Fibroblast of skin of abdomen (primary cell): ENCODE measurements at places on chromosomes 7 and 10.
A peak's percentile ranks its signal among the peaks of the same experiment; 100 is the strongest.

- peak; percentile 56 for DNase-seq
Observed at GRCh38 chr10:92124616-92125143, 166.2 kb downstream of the CPEB3 start.

DNA sequence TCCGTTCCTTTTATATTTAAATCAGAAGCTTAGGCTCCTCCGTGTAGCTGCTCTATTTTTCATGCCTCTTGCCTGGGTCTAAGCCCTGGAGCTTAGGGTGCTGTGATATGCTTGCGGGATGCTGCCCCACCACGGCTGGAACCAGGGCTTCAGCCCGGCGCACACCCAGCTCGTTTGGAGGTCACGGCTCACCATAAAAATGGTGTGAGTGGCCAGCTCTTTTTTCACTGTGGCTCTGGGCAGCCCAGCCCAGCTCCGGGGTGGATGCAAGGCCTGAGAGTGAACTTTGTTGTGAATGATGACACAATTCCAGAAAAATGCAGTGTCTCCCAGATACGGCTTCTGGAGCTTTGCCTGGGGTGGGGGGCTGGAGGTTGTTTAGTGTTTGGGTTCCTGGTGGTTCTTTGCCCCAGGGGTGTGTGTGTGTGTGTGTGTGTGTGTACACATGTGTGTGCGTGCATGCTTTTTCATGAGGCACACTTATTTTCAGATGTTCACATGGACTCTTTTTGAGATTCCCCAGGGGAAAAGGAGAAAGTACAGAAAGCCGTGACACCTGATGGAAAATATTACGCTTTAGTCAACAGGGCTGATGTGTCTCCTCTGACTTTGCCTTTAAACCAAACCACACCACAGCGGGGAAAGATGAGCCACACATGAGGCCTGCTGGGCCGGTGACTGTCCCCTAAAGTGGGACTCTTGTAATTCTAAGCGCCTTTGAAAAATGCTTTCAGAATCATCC lies 46.2 kb downstream of the GRK5 start:
- DNase-seq = peak; percentile 93

- DNase-seq = no peak
Observed at GRCh38 chr10:21972584-21972983, 30.9 kb downstream of the DNAJC1 start.

- DNase-seq = no peak
Observed at GRCh38 chr10:99628923-99629624, 8.8 kb upstream of the SLC25A28 start.

- DNase-seq = no peak
Observed at GRCh38 chr7:99003419-99003818, 125.1 kb downstream of the TRRAP start.

DNA sequence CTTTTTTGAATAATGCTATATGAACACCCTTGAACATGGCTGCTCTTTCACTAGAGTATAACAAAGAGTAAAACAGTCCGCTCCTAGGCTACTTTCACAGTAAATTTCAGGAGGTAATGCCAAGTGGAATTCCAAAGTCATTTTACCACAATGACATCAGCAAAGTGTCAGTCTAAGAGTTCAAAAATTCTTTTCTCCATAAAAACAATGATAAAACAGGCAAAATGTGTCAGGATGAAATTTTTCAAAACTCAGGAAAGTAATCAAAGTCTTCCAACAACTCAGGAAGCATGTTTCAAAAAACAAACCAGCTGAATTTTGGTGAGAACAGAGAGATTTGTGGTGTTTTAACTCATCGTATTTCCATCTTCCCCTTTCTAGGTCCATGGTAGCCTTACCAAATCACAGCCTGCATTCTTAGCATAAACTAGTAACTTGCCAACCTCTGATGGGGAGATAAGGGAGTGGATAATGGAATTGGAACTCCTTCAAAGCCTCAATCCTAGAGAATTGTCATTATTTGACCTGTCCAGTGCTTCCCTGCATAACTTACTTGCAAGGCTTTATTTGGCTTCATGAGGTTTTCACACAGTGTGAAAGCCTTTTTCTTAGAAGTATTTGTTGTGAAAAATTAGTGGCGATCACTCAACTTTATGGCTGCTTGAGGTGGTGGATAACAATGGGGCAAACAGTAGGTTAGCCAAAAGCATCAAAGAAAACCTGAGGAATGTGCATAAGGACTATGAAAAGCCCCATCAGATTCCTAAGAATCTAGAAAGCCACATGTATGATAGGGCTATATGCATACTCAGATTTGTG lies 302.7 kb downstream of the HDAC9 start:
- DNase-seq = peak; percentile 61

GRCh38 chr10:22258471-22258870 lies 40.7 kb upstream of the EBLN1 start:
- DNase-seq = no peak

DNA sequence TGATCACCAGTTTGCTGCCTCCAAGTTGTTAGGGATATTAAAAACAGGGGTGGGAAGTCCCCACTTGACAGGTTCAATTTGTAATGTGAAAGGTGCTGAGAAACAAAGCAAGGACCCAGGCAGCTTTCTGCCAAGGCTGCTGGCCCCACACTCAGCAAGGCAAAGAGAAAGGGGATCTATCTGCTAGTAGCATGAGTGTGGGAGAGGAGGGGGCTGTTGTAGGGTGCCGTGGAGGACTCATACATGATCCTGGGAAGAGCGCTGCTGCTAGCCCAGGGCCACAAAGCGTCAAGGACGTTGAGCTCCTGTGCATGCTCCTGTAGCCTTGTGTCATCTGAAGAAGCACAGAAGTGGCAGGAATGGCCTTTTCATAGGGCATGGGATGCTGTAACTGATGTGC lies 96.5 kb upstream of the INSYN2A start:
- no peak for DNase-seq

DNA sequence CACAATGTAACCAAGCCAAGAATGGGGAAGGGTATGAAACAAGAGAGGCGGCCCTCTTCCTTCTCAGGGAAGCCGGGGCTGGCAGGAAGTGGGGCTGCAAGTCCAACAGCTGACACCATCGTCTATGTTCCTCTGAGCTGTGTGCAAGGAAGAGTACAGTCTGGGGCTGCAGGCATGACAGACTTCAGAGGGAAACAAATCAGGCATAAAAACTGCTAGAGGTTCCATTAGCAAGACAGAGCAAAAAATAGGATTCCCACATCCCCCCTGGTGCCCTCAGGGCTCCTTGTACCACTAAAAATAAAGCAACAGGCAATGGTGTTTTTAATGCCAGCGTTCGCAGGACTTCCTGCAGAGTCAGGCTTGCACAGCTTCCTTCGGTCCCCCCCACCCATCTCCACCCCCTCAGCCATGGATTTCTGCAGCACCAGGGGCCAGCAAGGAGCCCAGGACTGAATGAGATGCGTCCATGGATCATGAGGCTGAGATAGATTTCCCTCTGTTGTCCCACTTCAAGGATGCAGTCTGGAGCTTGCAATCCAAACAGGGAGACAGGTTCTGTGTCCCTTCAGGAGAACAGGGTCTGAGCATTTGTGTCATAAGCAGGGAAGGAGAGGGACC lies 34.6 kb downstream of the KCNMA1 start:
- DNase-seq = no peak
